ENCODE measurements at places on chromosomes 3 and 15.

DNA sequence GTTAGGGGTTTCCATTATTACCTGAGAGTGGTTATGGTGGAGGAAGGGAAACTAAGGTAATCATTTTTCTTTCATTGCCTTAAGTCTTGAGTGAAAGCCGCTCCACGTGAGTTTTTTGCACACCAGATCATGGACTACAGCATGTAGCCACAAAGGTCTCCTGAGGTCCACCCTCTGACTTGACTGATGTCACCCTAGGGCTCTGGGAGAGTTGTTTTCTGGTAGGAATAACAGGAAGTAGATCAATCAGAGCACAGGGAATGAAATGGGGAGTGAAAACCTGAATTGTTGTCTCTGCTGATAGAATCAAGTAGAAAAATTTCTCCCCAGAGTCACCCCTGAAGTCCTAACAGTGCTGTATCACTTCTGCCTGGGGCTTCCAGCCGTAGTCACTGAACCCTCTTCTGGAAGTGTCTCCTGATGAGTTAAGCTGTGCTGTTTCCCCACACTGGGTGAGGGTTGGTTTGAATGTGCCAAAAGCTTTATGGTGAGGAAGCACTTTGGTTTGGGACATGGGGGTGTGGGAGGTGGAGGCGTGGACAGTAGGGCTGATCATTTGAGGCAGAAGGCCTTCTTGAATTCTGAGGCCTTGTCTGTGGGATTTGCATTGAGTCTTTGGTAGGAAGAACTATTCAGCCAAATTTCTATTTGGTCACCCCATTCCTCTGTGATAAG is 64.3 kb downstream of the SLCO3A1 start:
- DNase-seq, result no peak

GRCh38 chr3:193119926-193120325 is 121.1 kb upstream of the PLAAT1 start:
- DNase-seq, result no peak

DNA sequence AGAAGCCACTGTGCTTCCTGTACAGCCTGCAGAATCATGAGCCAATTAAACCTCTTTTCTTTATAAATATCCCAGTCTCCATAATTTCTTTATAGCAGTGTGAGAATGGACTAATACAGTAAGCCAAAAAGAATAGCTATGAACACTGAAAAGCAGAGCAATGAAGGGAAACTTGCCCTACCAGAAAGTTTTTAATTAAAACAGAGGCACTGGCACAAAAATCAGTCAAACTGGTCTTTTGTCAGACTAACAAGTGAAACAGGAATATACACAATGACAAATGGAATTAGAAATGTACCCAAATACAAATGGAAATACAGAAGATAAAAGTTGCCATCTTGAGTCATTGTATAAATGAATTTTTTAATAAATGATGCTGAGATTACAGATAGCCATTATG is 40.5 kb downstream of the POLQ start:
- DNase-seq, result no peak

DNA sequence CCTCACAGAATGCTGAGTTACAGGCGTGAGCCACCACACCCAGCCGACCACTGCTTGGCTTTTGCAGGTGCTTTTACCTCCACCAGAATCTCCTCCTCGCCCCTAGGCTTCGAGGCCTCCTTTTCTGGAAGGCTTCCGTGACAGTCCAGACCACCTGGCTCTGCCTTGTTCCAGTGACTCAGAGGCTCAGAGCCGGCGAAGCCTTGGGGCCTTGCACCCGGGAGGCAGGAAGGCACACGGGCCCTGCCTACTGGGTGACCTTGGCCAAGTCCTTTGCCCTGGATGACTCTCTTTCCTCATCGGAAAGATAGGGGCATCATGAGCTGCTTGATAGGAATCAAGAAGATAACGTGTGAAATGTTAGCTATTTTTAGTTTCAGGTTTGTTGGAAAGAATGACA is 31.3 kb upstream of the FURIN start:
- DNase-seq, result no peak

DNA sequence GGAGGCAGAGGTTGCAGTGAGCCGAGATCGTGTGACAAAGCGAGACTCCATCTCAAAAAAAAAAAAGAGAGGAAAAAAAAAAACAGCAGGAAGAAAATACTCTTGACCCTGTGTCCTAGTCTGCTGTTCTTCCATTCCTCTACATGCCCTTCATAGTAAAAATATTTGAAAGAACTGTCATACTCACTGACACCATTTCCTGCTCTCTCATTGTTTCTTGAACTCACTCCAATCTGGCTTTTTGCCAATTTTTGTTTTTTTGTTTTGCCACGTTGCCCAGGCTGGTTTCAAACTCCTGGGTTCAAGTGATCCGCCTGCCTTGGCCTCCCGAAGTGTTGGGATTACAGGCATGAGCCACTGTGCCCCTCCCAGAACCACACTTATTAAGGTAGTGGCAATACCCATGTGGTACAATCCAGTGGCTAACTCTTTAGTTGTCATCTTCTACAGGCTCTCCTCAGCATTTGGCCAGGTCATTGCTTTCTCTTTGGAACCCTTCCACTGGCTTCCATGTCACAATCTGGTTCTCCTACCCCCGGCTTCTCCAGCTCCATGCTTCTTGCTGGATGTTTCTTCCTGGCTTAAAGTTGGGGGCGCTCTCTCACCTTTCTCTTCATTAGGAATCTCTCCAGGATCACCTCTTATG is 238.2 kb upstream of the C2CD4B start:
- no peak for DNase-seq

Measured in GM13977 (cell line).